Mesendoderm (in vitro differentiated cells): ENCODE measurements at places on chromosomes 1 and 21.
A peak's percentile ranks its signal among the peaks of the same experiment; 100 is the strongest.

DNA sequence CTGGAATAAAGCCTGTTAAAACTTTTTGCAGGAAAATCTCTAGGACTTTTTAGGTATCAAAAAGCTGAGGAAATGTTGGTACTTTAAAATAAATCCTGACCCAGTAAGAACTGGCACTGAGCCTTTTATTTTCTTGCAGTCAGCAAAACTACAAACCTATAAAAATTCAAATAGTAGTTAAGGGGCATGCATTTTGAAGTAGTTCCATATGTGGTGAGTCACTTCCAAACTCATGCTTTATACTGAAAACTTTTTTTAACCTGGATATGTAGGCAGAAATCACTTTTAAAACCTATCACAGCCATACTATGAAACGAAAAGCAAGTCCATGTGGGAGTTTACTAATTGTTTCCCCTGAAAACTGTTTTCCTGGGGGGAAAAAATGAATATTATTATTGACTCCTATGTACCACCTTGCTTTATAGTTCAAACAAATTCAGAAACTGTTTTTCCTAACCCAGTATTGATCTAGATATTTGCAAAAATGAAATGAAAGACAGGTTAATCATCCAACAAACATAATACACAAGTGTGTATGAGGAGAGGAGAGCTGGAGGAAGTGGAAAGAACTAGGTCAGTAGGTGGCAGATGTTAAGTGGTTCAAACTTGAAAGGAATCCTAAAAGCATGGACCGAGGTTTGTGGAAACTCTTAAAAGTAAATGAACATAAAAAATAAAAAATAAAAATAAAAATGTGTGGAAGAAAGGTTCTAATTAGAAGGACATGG is 30.5 kb downstream of the NRIP1 start:
- no peak for DNase-seq

- no peak for DNase-seq
Observed at GRCh38 chr21:36732217-36732616, 33.3 kb downstream of the SIM2 start.

- DNase-seq = no peak
Observed at GRCh38 chr1:192378276-192378675, 61.5 kb downstream of the RGS21 start.

DNA sequence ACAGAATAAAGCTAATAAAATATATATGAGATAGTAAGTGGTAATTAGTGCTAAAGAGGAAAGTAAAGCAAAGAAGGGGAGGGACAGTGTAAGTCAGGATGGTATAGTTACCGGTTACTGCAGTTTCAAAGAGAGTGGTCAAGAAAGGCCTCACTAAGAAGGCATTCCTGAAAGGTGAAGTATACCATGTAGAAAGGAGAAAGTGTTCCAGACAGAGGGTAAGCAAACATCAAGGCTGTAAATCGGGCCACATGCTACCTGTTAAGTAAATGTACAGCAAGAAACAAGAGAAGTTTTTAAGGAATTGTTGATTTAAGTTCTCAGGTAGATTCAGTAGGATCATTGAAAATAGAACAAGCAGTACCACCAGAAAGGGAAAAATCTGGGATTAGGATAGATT is 9.7 kb downstream of the DESI2 start:
- DNase-seq = peak; percentile 12

DNA sequence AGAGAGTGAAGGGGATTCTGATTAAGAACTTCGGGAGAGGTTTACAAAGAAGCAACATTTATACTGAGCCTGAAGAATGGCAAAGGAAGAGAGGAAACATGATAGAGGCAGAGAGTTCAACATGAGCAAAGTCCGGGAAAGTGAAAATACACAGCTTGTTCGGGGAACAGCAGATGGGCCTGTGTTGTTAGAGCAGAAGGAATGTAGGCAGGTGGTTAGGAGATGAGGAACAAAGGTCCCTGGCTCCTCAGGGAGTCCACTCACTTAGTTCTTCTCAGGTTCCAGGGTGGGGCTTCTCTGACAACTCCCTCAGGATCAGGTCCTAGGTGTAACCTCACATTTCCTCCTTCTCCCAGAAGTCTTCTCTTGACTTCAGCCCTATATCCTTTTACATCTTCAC is 5.1 kb upstream of the ZNF326 start:
- no peak for DNase-seq

DNA sequence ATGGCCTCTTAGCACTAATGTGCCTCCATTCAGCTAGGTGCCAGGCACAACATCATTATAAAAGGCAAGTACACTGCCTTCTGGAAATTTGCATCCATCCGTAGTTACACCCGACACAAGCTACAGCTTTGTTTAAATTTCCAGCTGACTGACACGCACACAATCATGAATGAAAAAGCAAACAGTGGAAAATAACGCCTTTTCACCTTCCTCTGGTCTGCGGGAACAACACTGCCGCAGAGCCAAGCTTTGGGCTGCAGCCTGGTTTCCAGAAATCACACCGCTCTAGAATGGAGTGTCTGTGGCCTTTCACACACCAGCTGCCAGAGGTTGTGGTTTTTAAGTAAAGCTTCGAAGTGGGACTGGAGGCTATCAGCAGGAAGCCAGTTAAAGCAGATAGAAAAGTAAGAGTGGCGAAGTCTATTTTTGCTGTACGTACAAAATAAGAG is 142.8 kb upstream of the COA6 start:
- DNase-seq = peak; percentile 79

- DNase-seq = no peak
Observed at GRCh38 chr1:234316937-234317336, 56.3 kb upstream of the COA6 start.

DNA sequence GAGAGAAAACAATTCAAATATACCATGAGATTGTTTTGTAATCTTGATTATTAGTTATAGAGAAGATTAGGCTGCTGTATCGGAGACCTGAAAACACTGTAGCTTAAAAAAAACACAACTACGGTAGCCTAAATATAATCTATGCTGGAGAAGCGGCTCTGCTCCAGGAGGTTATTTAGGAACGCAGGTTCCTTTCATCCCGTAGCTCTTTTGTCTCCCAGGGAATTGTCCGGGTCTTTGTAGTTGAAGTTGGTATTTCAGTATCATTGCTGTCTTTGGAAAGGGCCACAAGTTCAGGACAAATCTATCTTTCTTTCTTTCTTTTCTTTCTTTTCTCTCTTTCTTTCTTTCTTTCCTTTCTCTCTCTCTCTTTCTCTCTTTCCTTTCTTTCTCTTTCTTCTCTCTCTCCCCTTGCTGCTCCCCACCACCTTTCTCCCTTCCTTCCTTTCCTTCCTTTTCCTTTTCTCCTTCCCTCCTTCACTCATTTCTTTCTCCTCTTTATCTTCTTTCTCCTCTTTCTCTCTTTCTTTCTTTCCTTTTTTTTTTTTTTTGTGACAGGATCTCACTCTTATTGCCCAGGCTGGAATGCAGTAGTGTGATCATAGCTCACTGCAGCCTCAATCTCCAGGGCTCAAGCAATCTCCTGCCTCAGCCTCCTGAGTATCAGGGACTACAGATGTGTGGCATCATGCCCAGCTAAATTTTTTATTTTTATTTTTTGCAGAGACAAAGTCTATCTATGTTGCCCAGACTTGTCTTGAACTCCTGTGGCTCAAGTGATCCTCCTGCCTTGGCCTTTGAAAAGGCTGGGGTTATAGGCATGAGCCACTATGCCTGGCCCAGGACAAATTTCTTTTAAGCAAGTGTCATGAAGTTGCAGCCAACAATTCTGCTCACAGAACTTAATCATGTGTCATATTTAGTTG is 10.9 kb upstream of the NFIA start:
- no peak for DNase-seq

DNA sequence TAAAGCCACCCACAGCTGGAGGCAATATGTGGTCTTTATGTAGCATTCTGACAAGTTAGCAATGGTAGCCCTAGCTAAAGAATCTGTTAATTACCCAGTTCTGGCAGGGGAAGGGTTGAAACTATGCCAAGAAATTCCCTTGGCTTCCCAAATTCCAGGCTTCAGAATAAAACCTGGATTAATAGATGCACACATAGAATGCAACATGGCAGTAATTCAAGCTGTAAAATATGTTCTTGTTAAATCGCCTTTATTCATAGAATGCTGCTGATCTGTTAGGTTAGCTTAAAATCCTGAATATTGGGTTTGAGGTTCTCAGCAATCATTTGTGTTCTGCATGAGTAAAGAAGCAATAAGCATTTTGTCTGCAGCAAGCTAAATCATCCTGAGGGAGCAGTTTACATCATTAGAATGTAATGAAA is 80.1 kb downstream of the ZNF326 start:
- no peak for DNase-seq

DNA sequence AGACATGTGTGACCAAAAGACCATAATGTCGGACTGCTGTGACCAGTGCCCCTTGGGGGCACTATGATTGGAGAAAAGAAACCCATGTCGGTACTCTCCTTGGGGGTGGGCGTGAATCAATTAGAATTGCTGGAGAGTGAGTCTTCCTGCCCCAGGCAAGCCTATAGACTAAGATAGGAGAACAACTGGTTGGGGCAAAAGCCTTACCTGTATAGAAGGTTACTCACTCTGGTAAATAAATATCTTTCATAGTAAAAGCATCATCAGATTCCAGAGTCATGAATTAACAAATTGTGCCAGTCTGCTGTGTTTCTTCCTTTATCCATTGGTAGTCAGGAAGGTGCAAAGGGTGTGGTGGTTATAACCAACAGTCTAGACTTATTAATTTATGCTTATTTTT is 2.9 kb upstream of the PTGFRN start:
- no peak for DNase-seq

GRCh38 chr21:16262091-16262490 is 532.3 kb downstream of the USP25 start:
- DNase-seq = no peak

GRCh38 chr1:26706315-26706714 is 10.5 kb downstream of the ARID1A start:
- DNase-seq = no peak

- no peak for DNase-seq
Observed at GRCh38 chr1:180612632-180613031, 19.2 kb upstream of the XPR1 start.

GRCh38 chr1:169949139-169949538 is 55.4 kb upstream of the SCYL3 start:
- DNase-seq = no peak

- peak; percentile 41 for DNase-seq
Observed at GRCh38 chr1:5747426-5748285, 244.6 kb downstream of the NPHP4 start.

DNA sequence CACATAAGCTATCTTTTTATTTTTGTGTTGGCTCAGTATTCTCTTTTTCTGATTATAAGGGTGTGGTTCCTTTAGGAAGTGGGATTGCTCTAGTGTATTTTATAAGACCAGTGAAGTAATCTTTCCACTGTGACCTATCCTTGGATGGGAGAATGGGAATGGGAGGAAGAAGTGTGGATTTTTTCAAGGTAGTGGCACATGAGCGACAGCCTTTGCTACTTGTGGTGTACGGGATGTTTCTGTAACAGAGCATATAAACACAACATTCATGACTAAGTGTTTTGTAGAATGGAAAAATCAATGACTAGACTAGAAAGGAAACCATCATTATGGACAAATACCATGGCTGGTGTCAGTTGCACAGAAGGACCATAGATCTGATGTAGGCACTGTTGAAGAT is 209.6 kb downstream of the GIPC2 start:
- DNase-seq = no peak

- DNase-seq = no peak
Observed at GRCh38 chr1:240413732-240414131, 198.2 kb downstream of the GREM2 start.

- peak; percentile 88 for DNase-seq
Observed at GRCh38 chr1:119713749-119714456, 2.2 kb downstream of the PHGDH start.

DNA sequence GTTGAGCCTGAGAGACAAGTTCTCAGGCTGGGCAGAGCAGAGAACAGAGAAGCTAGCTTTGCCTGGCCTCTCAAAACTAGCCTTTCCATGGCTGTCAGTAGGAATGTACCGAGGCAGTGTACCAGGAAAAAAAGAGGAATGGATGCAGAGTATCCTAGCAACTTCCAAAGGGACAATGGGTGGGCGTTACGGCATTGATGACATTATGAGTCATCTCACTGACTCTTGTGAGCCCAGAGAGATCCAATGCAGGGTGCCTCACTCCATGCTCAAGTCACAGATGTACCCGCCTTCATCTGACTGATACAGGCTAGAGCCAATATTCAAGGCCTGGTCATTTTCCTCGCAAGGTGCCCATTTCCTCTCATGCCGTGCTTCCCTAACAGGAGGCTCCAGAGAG is 51.4 kb upstream of the C8B start:
- DNase-seq = peak; percentile 51

- peak; percentile 78 for DNase-seq
Observed at GRCh38 chr1:219317762-219318353, 144.2 kb downstream of the LYPLAL1 start.

GRCh38 chr1:159922511-159923202 is 2.6 kb downstream of the TAGLN2 start:
- DNase-seq = no peak

DNA sequence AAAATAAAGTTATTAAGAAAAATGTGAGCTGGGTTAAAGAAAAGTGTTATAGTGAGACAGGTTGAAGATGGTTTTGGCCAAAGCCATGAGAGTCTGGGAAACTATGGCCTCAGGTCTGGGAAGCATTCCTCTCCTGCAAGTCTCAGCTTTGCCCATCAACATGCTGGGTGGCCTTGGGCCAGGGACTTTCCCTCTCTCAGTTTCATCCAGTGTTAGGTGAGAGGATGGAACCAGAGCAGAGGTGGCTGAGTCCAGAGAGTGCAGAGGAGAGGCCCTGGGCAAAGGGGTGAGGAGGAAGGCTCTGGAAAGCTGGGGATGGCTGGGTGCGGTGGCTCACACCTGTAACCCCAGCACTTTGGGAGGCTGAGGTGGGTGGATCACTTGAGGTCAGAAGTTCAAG is 10.5 kb downstream of the PADI2 start:
- no peak for DNase-seq

DNA sequence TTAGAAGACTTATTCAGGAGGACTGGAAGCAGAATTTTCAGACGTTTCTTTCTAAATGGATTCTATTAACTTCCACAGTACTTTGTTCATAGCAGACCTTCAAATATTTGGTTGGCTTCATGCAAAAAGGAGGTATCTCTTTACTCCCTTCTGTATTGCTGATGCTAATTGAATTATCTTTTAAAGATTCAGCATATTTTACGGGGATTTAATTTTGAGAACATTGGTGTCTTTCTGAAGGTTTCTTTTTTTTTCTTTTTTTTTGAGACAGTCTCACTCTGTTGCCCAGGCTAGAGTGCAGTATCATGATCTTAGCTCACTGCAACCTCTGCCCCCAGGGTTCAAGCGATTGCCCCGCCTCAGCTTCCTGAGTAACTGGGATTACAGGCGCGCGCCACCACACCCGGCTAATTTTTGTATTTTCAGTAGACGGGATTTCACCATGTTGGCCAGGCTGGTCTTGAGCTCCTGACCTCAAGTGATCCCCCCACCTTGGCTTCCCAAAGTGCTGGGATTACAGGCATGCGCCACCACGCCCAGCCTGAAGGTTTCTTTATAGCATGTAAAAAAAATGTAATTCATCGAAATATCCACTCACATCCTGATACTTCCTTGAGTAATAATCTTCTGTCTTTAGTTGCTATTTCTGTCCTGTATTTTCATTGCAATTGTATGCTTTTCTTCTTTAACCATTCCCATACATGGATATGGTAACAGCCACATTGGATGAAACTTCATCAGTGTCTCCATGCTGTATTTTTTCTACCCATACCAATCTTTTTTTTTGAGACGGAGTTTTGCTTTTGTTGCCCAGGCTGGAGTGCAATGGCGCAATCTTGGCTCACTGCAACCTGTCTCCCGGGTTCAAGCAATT is 14.5 kb downstream of the CNST start:
- no peak for DNase-seq
